Immature natural killer cell (primary cell): ENCODE measurements at places on chromosomes 11 and 22.
A peak's percentile ranks its signal among the peaks of the same experiment; 100 is the strongest.

- no peak for DNase-seq
These were observed 606 bp downstream of the DRG1 start for GRCh38 chr22:31400023-31400397.

- no peak for DNase-seq
These were observed 815 bp upstream of the PLCB3 start for GRCh38 chr11:64250415-64251015.

DNA sequence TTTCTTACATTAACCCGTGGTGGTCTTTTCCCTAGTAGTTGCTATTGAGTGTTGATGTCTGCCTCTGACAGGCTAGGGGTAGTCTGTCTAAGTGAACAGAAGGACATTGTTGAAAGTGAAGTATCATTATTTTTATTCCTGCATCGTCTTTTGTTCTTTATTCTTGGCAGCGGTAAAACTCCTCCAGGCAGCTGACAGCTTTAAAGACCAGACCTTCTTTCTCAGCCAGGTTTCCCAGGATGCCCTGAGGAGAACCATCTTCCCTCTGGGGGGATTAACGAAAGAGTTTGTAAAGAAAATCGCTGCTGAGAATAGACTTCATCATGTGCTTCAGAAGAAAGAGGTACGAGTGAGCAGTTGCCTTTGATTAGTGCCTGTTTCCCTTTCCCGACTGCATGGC, 14.6 kb downstream of the TRMU start:
- no peak for DNase-seq

- DNase-seq = no peak
These were observed 223.9 kb upstream of the ZBED5 start for GRCh38 chr11:11081776-11082175.

- no peak for DNase-seq
These were observed 1.8 kb downstream of the IGF2 start for GRCh38 chr11:2137202-2138067.

- no peak for DNase-seq
These were observed 177.9 kb downstream of the ETS1 start for GRCh38 chr11:128409476-128409875.

DNA sequence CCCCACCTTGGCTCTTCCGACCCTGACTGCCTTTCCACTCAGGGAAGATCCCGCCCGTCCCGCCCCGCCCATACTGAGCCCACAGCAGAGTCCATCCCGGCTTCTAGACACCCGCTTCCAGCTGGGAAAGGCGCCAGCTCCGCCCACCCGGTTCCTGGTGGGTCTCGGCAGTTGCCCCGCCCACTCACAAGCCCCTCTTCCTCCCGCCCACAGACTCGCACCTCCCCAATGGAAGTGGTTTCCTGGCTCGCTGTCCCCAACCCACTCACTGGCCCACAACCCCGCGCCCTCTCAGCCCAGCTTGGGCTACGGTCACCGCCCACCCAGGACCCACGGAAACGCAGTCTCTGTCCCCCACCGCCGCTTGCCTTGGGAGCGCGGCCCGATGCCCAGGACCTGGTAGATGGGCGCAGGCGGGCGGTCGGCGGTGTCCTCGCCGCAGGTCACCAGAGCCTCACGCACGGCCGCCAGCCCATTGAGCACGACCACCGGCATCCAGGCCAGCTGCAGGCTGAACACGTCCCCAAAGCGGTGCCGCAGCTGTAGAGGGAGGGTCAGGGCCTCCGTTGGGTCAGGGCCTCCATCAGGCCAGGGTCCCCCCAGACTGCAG, 22.2 kb upstream of the CYP2D6 start:
- no peak for DNase-seq

DNA sequence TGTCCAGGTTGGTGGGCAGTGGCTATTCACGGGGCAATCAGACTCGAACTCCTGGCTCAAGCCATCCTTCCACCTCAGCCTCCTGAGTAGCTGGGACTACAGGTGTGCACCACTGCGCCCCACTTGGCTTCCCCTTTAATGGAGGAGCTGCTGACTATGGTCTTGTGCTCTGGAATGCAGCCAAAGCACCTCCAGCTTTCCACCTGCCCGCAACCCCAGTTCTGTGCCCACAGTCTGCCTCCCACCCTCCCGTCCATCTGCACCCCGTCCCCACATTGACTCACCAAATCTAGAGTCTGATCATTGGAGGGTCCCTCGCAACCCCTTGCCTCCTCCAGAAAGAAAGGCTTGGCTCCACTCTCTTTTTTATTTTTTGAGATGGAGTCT, 41.0 kb downstream of the KCNJ4 start:
- no peak for DNase-seq

DNA sequence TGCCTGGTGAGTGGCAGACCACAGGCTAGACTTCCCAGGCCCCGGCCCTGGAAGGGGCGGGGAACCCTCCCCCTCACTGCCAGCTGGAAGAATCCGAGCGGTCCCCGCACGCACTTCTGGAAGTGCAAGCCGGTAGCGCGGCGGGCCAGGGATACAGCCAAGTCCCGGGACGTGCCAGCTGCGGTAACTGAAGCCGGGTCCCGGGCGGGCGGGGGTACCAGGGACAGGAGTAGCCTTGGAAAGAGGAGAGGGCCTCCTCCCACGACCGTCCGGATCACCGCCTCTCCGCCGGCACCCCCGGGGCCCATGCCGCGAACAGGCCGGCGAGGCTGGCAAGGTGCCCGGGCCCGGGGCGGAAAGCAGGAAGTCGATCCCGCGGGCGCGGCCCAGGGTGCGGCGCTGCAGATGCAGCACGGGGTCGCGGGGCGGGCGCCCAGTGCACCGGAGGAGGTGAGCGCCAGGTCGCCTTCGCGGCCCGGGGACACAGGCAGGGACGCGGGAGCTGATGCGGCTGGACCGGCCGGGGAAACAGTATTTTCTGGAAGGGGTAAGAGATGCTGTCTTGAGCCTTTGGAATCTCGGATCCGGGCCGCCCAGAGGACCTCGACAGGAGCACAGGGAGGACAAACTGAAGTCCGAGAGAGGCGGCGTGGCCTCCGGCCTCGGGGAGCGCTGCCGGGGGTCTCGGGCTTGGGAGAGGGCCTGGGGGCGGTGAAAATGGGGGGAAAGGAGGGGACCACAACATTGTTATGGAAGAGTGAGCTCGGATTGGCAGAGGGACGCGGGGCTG, 783 bp upstream of the SLC35C1 start:
- DNase-seq = peak; percentile 54

GRCh38 chr11:6124245-6124644, 16.8 kb downstream of the OR56B4 start:
- DNase-seq = no peak

DNA sequence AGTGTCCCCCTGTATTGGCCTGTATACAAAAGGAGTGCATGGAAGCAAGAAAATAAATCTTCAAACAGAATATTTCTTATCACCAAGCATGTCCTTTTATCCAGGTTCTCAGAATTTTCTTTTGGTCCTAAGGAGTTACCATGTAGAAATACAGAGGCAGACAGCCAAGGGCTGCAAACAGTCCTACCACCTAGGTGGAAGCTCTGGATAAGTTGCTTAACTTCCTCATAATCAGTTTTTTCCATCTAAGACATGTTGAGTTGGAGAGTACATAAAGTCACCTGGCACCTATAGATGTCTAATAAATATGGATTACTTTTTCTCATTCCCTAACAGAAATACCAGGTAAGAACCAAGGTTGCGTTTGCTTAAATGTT, 57.0 kb upstream of the BLID start:
- DNase-seq = no peak
